ENCODE measurements at places on chromosomes 3 and 15.
A peak's percentile ranks its signal among the peaks of the same experiment; 100 is the strongest.

DNA sequence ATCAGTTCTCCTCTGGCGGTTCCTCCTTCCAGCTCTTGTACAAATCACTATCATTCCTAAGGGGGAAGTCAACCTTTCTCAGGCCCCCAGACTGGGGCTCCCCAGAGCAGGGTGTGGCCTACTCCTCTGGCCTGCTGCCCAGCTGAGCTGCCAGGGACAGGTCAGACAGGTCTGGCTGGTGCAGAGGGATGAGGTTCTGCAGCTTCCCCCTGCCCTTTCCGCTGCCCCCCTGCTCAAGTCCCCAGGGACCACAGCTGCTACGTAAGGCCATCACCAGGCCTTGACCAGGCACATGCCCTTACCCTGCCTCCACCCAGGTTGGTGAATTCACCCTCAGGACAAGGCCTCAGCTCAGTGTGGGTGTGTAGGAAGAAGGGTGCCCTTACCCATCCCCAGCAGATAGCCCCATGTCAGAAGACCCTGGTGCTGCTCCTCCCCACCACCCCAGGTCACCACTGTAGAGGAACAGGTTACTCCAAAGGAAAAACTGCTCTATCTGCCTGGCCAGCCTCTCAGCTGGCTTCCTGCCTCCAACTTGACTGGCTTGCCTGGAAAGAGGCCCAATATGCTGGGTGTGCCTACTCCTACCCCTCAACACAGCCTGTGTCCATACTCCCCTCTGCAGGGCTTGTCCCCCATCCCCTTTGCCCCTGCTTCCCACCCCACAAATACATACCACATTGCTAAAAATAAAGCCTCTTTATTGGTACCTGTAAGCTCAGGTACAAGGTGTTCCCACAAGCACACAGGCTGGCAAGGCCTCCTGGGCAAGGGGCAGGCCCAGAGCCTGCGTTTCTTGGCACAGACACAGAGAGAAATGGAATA, 12.0 kb downstream of the CSRNP1 start:
- DNase-seq = peak; percentile 63

GRCh38 chr3:78812166-78812565, 955.6 kb downstream of the ROBO1 start:
- DNase-seq = no peak

- DNase-seq = peak; percentile 39
These were observed 301.2 kb downstream of the MECOM start for GRCh38 chr3:169362301-169362700.

DNA sequence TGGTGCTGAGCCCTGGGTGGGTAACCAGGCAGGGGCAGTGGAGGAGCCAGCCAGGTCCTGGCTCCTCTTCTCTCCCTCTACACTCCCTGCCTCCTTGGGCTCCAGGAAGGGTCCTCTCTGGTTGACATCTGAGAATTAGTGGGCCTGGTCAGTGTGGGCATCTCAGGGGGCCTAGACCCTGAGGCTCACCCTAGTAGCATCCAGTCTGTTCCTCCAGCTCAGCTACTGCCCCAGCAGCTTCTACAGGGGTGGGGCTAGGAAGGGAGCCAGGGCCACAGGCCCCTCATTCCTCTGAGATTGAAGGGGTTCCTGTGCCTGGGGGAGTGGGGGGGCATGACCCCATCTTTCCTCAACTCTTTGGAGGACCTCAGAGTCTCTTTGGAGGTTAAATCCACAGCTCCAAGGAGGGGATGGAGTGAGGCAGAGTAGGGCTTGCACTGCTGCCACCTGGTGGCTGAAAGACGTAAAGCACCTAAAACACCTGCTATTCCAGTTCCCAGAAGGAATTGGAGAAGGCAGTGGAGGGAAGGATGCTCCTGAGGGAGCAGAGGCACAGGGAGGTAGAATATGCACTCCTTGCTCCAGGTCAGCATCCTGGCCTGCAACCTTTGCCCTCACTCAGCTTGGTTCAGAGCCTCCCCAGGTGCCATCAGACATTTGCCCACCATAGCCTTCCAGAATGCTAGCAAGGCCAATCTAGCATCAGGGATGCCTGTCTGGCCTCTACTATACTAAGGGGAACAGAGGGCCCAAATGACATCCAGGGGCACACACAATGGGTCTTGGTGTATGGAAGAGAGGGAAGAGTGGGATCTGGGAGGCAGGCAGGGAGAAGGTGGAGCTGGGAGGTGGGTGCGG, 25.1 kb downstream of the C3orf18 start:
- peak; percentile 32 for DNase-seq

- peak; percentile 99 for DNase-seq
These were observed 640.7 kb downstream of the FHIT start for GRCh38 chr3:60610441-60611112.

DNA sequence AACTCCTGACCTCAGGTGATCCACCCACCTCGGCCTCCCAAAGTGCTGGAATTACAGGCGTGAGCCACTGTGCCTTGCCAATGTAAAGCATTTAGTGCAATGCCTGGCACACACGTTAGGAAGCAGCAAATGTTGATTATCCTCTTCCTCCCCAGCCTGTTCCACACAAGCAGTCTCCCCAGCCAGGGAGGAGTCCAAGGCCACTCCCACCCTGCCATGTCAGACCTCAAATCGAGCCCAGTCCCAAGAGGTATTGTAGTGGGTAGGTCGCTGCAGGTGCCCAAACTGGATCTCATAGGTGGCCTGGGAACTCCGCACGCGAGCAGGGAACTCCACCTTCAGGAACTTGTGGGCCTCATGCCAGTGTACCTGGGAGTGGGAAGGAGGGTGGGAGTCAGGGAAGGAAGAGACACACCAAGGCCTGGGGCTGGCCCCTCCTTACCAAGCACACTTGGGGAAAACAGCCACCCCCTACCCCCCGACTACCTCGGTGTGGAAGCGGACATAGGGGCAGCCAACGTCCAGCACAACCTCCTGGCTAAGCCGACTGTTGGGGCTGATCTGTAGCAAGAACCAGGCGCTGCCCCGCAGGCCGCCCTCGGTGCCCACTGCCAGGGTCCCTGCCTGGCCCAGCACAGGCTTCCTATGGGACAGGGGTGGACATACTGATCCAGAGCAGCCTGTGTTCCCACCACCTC, 10.3 kb downstream of the MAN2C1 start:
- no peak for DNase-seq

- DNase-seq = no peak
These were observed 129.3 kb upstream of the FEZF2 start for GRCh38 chr3:62502315-62503300.

GRCh38 chr3:23387286-23387918, 184.3 kb downstream of the UBE2E2 start:
- no peak for DNase-seq

GRCh38 chr15:60760646-60761504, 281.9 kb upstream of the ICE2 start:
- DNase-seq = peak; percentile 76

DNA sequence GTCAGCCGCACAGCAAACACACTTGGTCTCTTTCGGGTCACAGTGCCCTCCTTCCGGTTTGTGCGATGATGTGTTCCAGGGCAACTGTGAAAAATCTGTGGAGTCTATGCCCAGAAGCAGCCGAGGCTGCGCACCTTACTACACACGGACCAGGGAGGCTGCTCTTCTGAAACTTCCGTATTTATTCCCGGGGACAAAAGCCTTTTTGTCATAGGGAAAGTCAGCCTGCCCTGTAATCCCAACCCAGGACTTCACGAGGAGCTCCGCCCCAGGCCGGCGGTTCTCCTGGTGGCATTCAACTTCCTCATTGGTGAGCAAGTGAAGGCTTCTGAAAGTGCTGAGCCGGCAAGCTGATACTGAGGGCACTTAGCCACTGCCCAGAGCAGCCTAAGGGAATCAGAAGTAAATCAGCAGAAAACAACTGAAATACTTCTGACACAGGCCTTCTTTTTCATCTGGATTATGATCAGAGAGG, 126.5 kb downstream of the FMN1 start:
- DNase-seq = no peak

DNA sequence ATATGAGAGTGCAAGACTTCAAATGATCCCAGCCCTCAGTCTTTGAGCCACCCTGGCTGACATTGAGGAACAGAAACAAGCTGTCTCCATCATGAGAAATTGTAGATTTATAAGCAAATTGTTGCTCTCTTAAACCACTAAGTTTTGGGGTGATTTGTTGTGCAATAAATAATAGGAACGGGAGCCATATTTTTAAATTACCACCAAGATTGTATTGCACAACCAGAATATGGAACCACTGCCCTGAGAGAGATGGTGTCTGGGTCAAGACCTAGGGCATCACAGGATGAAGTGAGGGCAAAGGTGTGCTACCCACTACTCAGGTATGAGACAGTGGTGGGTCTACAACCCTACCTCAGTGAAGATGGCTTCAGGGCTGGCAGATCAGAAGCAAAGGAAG, 2.3 kb upstream of the CFAP92 start:
- no peak for DNase-seq

- no peak for DNase-seq
These were observed 63.4 kb upstream of the FOXP1 start for GRCh38 chr3:71646971-71647370.

DNA sequence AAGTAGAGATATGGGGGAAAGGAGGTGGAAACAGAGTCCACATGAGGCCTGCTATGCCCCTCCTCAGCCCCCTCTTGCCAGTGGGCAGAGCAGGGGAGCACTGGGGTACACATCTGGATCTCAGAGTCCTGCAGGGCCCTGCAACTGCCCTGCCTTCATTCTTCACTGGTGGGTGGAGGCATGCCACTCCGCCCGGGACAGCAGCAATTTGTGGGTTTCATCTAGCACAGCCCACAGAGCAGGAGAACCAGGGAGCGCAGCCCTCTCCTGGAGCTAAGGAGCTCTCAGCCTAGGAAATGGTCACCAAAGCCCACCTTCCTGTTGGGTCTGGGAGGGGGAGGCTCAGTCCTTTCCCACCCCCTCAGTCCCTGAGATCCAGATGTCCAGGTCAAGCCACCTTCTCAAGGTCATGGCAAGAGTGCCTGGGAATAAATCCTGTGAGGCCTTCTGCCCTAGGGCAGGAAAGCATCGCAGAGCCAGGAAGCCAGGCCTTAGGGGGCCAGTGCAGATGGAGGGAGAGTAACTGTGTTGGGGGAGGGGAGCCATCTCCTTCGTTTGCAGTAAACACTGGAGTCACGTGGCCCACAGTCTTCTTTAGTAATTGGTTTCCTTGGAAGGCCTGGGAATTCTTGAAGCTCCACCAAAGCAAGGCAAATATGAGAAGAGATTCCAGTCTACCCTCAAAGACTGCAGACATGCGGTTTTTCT, 31.0 kb downstream of the ANP32A start:
- peak; percentile 64 for DNase-seq

DNA sequence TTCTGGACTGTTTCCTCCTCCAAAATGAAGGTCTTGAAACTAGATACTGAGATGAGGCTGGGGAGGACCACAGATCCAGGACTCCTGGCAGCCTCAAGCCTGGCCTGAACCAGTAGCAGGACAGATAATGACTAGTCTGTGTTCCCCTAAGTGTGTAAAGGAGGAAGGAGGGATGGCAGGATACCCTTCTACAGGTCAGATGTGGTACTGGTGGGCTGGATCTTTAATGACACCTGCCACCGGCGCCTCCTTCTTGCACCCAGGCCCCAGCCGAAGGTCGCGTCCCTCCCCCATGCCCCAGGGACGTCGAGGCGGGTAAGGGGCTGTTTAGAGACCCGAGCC, 556 bp downstream of the USP19 start:
- DNase-seq = peak; percentile 17

DNA sequence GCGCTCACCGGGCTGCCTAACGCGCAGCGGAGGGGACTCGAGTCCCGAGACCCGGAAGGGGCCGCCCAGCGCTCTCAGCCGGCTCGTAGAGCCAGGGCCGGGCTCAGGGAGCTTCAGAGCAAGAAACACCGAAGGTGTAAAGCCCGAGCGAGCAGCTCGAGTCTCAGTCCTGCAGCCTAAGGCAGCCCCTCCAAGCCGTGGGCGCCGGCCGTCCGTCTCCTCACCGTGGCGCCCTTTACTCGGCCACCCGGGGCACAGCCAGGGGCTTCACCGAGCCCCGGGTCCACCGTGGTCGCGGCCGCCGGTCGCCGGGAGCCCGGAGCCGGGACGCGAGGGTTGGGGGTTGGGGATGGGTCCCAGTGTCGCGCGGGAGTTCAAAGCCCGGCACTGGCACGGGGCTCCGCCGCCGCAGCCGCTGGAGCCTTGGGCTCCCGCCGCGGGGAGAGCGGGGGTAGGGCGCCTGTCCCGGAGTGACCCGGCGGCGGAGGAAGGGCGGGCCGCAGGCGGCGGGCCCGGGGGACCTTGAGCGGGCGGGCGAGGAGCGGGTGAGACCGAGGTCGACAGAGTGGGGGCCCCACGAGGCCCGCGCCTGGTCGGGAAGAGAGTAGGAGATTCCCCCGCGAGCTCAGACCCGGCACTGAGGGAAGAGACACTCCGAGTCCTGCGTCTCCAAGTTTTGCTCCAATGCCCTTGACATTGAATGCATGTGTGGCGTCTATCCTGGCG, 26.9 kb upstream of the THRB start:
- peak; percentile 59 for DNase-seq

DNA sequence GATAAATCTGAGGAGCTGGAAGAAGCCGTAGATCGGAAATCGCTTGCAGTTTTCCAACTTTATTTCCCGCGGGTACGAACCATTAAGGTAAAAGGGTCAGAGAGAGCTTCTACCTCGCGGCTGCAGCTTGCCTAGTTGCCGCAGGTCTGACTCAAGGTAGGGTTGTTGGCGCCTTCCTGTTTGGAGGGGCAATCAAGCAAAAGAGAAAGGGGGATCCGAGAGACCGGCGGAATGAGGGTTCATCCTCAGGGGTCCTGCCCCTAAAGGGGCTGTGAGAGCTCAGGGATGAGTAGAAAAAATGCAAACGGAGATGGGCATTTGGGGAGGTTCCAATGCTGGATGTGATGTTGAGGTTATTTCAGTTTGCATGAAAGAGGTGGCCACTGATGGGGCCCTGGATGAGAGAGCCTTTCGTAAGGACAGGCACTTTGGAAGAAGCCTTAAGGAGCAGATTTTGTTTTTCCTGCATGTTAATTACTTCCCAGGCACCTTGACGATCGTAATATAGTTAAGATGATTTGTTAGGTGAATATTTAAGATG, 265.4 kb downstream of the CGGBP1 start:
- no peak for DNase-seq

DNA sequence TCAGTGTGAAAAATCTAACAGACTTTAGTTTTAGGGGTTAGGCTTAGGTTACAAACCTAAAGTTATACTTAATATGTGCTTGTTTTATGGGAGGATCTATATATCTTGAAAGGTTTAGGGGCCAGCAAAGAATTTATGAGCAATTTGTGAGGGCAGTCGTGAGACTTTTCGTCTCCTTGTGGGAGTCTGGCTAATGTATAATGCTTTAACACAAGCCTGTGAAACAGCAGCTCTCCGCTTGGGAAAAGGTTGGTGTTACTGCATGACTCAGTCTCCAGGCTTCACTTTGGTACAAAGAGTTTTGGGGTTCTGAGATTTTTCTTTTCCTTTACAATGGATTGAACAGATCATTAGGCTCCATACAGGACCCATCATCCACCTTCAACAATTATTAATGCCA, 79.0 kb upstream of the MFGE8 start:
- no peak for DNase-seq

- DNase-seq = no peak
These were observed 117.0 kb downstream of the SATB1 start for GRCh38 chr3:18308096-18308650.

- DNase-seq = no peak
These were observed 44.3 kb downstream of the ADGRG7 start for GRCh38 chr3:100653604-100654294.

DNA sequence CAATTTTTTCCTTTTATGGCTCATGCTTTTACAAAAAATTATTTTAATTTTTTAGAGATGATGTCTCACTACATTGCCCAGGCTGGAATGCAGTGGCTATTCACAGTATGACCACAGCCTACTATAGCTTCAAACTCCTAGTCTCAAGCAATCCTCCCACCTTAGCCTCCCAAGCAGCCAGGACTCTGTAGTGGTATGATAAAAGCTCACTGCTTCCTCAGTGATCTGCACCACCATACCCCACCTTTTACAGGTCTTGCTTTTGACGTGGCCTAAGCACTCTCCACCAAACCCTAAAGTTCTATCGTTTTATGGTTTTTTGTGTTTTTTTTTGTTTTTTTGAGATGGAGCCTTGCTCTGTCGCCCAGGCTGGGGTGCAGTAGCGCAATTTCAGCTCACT, 14.0 kb upstream of the TMF1 start:
- no peak for DNase-seq

All from iris pigment epithelial cell (primary cell).